MV-4-11 (cell line): ENCODE measurements at places on chromosomes 5 and 9.

DNA sequence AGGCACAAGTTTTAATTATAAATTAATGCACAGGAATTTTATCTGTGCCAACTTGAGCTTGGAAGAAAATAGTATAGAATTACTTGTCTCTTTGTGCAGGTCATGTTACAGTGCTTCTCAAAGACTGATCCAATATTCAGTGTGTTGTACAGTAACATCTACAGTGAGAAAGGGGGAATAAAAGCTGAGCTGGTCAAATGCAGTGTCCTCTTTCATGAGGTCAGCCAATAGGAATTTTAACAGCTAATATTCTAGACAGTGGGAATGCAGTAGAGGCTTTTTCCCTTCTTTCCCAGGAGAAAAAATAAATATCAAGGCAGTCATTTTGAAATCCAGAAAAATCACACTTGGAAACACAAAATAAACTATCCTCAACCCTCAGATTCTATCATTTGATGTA lies 95.7 kb upstream of the ITGA1 start:
- no peak for DNase-seq

DNA sequence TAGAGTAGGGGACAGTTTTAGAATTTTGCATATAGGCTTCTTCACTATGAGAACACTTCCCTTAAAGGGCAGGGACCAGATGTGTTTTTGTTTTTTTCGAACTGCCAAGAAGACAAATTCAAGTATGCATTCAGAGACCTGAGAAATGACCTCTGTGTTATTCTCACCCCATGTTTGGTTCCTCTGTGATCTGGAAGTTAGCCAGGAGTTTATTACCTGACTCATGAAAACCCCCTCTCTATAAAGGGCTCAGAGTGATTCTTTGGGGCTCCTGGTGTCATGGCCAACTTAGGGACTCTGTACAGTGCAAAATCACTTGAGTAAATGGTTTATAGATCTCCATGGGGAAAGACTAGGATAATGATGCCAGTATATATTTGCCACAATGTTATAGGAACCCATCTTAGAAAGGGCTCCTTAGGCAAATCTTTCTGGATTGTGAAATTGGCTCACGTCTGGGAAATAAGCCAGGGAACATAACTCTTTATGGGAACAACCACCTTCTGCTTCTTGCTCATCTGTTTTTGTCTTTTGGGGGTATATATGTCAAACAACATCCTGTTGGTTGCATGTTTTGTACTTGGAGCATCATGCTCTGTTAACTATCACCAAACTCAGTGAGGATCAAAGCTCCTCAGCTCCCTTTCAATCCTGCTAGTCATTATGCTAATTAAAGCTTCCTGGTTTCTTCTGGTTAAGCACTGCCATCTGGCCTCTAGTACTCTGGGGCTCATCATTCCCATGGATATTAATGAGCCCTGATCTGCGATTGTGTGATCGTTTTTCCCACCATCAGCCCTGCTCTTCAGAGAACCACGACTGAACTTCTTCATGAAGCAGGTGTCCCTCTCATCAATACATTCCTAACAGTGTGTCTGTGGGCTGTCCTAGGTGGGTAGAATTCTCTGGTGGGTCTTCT lies 173.4 kb upstream of the CDH12 start:
- DNase-seq = no peak

- no peak for DNase-seq
These were observed 76.3 kb downstream of the CACNA1B start for GRCh38 chr9:137953683-137954438.

DNA sequence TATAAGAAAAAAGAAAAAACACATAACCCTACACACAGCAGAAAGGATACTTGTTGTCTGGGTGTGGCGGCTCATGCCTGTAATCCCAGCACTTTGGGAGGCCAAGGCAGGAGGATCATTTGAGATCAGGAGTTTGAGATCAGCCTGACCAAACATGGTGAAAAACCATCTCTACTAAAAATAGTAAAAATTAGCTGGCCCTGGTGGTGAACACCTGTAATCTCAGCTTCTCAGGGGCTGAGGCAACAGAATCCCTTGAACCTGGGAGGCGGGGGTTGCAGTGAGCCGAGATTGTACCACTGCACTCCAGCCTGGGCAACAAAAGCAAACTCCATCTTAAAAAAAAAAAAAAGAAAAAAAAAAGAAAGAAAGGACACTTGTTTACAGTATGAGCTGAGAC lies 147.6 kb upstream of the PITX1 start:
- no peak for DNase-seq

DNA sequence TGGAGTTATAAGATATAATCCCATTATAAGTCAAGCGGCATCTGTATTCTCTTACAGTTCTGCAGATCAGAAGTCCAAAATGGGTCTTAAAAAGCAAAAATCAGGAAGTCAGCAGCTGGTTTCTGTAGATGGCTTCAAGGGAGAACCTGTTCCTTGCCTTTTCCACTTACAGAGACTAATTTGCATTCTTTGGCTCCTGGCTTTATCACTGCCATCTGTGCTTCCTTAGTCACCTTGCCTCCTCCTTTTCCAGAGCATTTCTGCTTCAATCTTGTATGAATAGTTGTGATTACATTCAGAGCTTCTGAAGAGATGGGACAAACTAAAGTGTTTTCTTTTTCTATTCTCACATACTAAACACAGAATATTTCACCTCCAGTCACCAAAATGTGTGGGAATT lies 647.3 kb upstream of the GRAMD2B start:
- no peak for DNase-seq
